NCI-H1436 (cell line): ENCODE measurements at places on chromosomes 3 and 15.

DNA sequence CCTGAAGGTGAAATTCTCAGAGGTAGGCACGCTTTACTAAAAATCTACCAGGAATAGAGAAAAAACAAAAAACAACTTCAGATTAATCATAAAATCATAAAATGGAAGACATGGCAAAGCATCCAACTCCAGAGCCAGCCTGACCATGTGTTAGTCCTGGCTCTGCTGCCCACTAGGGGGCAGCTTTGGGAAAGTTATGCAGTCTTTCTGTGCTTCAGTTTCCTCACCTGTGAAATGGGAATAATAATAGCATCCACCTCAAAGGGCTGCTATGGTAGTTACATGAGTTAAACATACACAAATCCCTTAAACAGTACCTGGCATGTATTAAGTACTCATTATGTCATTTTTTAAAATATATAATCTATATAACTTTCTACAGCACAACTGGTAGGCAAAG lies 52.3 kb downstream of the WNT5A start:
- no peak for DNase-seq

DNA sequence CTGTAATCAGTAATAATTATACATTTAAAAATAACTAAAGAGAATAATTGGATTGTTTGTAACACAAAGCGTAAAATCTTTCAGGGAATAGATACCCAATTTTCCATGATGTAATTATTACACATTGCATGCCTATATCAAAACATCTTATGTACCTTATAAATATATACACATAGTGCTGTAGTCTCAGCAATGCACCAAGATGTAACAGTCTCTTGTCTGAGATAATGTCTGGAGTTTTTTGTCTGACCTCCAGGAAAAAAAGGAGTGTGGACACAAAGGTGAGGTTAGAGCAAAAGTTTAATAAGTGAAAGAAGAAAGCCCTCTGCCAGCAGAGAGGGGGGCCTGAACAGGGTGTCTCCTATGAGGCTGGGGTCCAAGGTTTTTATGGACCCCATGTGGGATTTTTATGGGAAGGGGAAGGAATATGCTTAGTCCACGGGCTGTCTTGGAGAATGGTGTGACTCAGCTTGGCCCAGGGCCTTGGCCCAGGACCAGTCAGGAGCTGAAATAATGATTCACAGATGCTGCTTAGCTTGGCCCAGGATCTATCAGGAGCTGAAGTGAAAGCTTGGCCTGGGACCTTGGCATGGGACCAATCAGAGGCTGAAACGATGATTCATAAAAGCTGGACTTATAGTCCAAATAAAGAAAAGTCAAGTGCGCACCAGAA lies 545.0 kb downstream of the ZPLD1 start:
- no peak for DNase-seq

GRCh38 chr15:89378296-89379151 lies 43.9 kb upstream of the POLG start:
- DNase-seq, result no peak

DNA sequence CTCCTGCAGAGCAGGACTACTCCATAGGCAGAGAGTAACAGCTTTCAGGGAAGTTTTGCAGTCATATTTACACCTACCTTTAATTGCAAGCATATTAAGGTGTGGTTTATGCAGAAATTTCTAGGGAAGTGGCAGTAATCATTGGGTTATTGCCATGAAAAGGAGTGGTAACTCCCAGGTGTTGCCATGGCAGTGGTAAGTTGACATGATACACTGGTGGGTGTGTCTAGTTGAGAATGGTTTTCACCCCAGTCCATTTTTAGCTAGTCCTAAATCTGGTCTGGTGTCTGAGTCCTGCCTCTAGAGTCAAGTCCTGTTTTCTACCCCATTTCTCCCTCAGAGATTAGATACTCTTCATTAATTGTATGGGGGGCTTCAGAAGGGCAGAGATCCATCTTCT lies 128.4 kb upstream of the GMNC start:
- no peak for DNase-seq

- DNase-seq, result no peak
These were observed 171.7 kb downstream of the TLE3 start for GRCh38 chr15:69926006-69926405.

GRCh38 chr3:58005669-58006068 lies 2.6 kb upstream of the FLNB start:
- no peak for DNase-seq

GRCh38 chr3:83224101-83224868 lies 1462.8 kb upstream of the GBE1 start:
- DNase-seq, result no peak

DNA sequence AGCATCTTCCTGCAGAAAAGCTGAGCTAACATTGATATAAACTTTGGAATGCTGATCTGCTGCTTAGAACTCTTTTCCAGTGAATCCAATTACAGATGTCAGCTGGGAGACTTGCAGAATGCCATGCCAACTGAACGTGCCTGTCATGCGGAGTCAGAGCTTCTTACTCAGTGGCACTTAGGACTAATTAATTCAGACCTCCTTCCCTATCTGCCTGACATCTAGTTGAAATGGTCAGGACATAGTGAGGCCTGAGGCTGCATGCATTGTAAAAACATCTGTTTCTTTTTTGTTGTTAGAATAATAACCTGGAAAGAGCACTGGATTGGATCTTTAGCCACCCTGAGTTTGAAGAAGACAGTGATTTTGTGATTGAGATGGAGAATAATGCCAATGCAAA lies 112.6 kb downstream of the USP13 start:
- no peak for DNase-seq
